ENCODE measurements at places on chromosomes 16 and 17.

DNA sequence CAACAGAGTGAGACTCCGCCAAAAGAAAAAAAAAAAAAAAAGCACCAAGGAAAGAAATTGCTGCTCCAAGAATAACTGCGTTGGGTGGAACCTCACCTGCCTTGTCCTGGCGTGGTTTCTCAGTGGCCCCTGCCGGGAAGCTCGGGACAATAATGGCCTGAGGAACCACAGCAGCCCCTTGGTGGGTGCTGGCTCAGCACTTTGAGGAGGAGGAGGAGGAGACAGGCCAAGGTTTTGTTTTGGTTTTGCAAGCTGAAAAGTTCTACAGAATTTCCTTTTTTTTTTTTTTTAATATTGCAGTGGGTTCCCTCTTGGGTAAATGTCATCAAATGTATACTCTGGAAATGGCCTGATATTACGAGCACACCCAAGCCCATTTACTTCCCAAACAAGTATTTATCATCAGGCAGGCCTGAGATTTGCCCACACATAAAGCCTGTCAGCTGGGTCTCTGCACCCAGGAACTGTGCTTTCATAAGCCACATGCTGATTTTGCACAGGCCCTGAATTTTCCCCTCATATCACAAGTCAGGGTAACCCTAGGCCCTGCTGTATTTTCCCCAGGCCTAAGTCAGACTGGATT is 78.3 kb downstream of the SOCS1 start:
- no peak for DNase-seq

GRCh38 chr17:66076546-66077190 is 115.3 kb downstream of the CEP112 start:
- DNase-seq = no peak

DNA sequence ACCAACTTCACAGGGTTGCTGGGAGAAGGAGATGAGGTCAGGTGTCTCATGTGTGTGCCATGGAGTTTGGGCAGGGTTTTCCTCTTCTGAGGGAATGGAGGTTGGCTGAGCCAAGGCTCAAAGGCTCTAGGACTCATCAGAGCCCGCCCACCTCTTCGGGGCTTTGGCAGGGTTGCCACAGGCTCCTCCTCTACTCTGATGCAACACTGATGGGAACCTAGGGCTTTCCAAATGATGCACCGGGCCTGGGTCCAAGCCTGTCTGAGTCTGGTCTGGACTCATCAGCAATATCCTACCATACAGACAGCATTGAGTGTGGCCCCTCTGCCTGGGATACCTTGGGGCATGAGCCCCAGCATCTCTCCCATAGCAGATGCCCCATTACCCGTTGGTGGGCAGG is 59.5 kb upstream of the LHX1 start:
- DNase-seq = no peak

- DNase-seq = no peak
Observed at GRCh38 chr16:6977916-6978315, 354.7 kb upstream of the RBFOX1 start.

DNA sequence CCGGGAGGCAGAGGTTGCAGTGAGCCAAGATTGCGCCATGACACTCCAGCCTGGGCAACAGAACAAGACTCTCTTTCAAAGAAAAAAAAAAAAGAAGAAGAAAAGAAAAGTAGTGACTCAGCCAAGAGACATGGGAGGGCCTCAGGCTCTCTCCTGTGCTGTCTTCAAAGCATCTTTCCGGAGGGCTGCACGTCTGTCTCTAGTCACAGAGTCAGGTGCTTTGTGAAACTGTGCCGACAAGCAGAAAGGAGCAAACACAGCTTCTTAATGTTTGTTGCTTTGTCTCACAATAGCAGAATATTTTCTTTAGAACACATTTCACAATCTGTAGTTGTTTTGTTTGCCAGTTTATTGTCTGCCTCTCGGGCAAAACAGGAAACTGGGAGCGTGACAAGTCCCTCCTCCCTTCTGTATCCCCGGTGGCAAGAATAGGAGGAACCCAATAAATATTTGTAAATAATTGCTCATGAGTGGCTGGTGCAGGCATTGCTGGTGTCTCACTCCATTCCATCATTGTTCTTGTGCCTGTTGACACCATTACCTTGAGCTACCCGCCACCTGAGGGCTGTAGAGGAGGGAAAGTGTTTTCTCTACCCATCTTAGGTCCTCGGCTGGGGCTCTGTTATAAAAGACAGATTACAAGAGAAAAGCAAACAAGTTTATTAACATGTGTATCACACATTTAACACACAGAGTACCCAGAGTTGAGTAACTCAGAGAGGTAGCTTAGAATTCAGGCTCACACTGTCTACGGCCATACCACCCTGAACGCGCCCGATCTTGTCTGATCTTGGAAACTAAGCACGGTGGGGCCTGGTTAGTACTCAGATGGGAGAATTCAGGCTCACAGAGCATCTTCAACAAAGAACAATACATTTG is 5.5 kb downstream of the GAST start:
- no peak for DNase-seq

- peak; percentile 62 for DNase-seq
Observed at GRCh38 chr17:49575679-49576087, at the start of gene NXPH3. Gene NXPH3, plus strand, starts transcription at chr17:49575871. Its CDS starts 349 bp downstream, at chr17:49576220.

- no peak for DNase-seq
Observed at GRCh38 chr17:362721-363120, 10.1 kb upstream of the RPH3AL start.

- DNase-seq = no peak
Observed at GRCh38 chr16:5882087-5882640, 784.6 kb upstream of the EEF2KMT start.

- DNase-seq = peak; percentile 16
Observed at GRCh38 chr16:57284209-57284951, at the start of gene PLLP. Gene PLLP, minus strand, starts transcription at chr16:57284672. Its CDS starts 132 bp downstream, at chr16:57284540.

- DNase-seq = peak; percentile 27
Observed at GRCh38 chr16:12535535-12536411, 267.9 kb downstream of the CPPED1 start.

DNA sequence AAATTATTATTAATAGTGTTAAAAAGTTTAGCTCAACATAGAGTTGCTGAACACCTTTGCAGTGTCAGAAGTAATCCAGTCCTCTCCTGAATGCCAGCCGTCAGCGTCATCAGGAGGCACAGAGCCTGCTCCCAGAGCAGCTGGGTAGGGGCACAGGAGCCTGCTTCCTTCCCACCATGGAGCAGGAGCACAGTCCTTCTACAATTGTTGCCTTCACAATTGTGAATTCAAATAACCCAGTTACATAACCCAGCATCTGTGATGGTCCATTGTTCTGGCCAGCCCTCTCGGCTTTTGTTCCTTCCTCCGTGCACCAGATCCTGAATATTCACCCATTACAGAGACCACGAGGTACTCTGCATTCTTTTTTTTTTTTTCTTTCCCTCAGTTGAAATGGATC is 393.9 kb upstream of the MAF start:
- no peak for DNase-seq

DNA sequence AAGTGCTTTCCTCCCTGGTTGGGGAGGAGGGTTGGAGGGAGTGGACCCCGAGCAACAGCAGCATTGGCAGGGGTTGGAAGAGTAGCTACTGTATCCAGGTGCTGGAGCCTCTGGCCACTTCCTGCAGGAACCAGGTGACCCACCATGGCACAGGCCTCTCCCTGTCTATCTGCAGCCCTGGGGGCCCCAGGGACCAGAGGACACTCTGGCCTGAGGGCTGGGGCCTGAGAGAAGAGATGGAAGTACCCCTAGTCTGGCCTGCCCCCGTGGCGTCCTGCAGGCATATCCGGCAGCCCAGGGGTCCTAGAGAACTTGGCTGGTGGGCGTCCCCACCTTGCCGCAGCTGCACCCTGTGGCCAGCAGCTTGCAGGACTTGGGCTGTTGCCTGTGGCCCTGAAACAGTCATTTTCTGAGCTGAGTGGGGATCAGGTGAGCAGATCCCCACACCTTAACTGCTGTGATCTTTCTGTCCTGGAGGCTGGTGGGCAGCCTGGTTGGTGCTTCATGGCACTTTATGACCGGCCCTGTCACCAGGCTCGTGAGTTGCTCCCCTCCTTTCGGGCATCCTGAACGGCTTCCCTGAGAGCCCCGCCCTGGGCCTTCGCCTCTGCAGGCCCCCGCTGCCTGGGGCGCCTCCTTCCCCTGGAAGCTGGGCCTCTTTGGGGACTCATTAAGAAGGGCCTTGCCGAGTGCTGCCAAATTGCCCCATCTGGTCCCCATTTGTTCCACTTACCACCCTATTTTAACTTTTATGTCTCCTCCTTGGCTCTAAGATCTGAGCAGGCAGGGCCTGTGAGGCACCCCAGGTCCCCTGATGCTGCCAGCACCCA is 298.6 kb downstream of the SEC14L1 start:
- no peak for DNase-seq

DNA sequence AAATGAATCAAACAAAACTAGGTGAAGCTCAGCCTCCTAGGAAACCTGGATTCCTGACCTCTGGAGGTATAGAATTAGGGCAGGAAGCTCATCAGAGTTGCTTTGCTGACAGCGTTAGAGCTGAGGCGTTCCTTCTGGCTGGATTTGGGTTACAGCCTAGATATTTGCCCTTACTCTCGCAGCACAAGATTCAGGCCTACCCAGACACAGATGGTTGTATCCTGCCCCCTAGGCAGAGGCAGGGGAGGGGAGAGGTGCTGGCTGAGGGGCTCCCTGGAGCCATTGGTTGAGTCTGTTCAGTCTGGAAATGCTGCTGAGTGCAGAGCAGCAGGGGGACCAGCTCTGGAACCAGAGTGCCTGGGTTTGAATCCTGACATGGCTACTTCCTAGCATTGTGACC is 78.4 kb downstream of the MPRIP start:
- DNase-seq = no peak

- DNase-seq = no peak
Observed at GRCh38 chr17:75063201-75063600, 16.2 kb downstream of the KCTD2 start.

DNA sequence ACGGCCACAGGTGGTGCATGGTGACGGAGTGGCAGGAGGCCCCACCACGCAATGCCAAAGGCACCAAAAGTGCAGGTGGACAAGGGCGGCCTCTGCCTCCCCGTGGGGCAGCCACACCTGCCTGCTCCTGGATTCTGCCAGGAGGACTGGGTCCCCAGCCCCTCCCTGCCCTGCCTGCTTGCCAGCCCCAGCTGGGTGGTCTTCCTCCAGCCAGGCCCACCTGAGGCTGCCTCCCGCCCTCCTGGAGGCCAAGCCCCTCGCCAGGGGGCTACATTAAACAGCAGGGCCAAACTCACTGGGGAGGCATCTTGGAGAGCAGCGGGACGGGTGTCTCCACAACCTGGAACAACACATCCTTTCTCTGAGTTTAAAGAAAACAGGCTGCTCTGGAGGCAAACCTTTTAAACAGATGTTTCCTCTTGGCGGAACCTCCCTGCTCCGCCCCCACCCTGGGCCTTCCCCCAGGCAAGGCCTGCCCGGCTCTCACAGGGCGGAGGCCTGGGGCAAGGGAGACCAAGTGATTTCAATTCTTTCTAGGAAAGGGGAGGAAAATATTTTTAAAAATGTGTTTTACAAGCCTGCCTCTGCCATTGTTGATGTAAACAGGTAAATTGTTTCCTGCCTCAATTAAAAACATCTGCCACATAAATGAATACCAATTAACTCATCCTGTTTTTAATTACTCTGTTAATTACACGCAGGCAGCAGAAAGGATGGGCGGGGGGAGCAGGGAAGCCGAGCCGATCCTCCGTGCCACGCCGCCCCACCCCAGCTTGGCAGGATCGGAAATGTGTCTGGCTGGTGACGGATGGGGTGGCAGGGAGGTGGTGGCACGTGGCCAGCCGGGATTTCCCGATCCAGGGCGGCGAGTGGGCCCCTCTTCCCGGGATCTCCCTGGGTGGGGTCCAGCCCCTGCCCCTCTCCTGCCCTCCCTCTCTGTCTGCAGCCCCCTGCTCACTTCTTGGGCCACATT is 54.4 kb upstream of the PABPN1L start:
- no peak for DNase-seq

DNA sequence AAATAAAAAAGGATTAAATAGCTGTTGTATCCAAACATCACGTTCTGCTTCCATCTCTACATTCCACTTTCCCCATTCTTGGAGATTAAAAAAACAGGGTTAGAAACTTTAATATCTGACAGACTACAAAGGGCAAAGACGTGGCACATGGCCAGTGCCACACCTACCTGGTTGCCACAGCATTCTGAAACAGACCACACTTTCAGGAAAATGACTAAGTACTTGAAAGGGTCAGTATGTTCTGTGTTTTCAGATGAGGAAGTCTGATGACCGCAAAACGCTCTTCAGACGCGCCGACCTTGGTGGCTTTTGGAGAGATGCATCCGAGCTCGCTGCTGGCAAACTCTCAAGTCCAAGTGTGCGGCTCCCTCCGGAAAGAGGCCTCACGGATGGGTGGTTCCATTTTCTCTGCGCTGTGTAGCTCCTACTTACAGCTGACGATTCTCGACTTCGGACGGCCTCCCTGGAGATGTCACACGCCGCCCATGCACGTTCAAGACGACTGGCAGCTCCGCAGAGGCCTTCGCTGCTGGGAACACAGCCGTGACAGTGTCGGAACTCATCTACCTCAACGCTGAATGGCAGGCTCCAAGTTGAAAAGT is 15.5 kb downstream of the MAP1LC3B start:
- no peak for DNase-seq
